ENCODE measurements at places on chromosomes 16 and 17. TPM values are rescaled to one million over a fixed set of nuclear protein-coding genes. Genes with fewer than 3 reads are reported as not detected.

Gene MMP25
- polyA plus RNA-seq: 14.8 TPM

Gene PLXDC1
- polyA plus RNA-seq: 17.9 TPM

Gene SLC16A11
- 0.39 TPM for polyA plus RNA-seq

Gene PGAP6
- 441 TPM for polyA plus RNA-seq

Gene OTOA
- 0.13 TPM for polyA plus RNA-seq

Gene LIG3
- polyA plus RNA-seq: 76.5 TPM

Gene OTOP2
- 0.23 TPM for polyA plus RNA-seq

Gene RNF112
- polyA plus RNA-seq: 1.7 TPM
